ENCODE measurements at places on chromosomes 7 and 10. TPM values are rescaled to one million over a fixed set of nuclear protein-coding genes. Genes with fewer than 3 reads are reported as not detected.
A peak's percentile ranks its signal among the peaks of the same experiment; 100 is the strongest.

- no peak overlapping the region for H3K4me3 ChIP-seq
- H3K36me3 ChIP-seq = peaks cover 11% of the 10 kb centered on the region
- no peaks in the 10 kb centered on the region for H3K27me3 ChIP-seq
- H3K4me1 ChIP-seq = peaks cover 7% of the 10 kb centered on the region
- H3K27ac ChIP-seq = no peak overlapping the region
Measured at GRCh38 chr7:129688503-129689222, 77.1 kb downstream of the NRF1 start.

DNA sequence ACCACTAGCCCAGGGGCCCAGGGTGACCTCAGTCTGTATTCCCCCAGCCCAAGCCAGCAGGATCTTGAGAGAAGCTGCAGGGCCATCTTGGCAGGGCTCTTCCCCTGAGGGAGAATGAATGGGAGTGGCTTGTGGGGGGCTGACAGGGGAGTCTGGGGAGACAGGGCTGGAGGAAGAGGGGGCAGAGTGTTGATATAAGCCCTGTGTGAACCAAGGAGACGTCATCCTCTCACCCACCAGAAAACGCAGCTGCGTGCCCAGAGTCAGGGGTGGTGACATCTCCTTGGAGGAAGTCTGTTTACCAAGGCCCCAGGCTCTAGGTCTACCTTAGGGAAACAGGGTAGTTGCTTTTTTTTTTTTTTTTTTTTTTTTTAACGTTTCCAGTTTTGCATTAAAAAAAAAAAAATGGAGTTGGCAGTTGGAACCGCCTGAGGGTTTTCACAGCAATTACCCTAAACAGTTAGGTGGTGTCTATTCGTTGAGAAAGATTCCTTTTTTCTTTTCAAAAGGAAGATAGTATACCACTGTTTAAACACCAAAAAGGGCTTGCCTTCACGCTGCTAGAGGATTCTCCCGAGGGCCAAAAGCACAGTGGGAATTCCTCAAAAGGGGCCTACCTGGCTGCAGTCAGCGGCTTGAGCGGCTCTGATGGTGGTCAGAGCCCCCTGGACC lies 113.8 kb downstream of the PRPF18 start:
- no peak overlapping the region for H3K27ac ChIP-seq
- no peaks in the 10 kb centered on the region for H3K27me3 ChIP-seq
- no peak overlapping the region for H3K4me3 ChIP-seq
- peaks cover 28% of the 10 kb centered on the region for H3K36me3 ChIP-seq

Gene RAPGEF5
- total RNA-seq = 9.9 TPM

Gene CDK14
- total RNA-seq = 35.0 TPM

DNA sequence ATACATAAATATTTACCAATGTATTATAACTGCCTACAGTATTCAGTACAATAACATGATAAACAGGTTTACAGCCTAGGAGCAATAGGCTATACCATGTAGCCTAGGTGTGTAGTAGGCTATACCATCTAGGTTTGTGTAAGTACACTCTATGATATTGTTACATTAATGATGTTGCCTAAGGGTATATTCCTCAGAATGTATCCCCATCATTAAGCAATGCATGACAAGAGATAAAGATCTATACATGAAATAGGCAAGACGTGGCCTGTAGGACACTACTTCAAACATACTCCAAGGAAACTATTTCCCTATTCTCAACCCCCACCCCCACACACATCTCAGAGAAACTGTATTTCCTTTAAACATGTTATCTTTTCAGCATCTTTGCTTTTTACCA lies 15.3 kb upstream of the ADAM22 start:
- no peaks in the 10 kb centered on the region for H3K27me3 ChIP-seq
- H3K4me1 ChIP-seq = peaks cover 14% of the 10 kb centered on the region
- no peak for DNase-seq
- H3K27ac ChIP-seq = no peak overlapping the region
- no peak overlapping the region for H3K4me3 ChIP-seq

DNA sequence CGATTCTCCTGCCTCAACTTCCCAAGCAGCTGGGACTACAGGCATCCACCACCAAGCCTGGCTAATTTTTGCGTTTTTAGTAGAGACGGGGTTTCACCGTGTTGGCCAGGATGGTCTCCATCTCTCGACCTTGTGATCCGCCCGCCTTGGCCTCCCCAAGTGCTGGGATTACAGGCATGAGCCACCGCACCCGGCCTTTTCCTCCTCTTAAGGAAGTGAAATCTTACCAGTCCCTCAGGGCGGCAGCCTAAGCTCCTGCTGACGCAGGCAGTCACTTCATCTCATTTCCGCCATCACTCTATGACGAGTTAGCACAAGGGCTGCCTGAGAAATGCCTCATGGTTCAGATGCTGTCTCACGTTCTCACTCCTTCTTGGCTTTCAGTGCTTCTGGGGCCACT lies 246.0 kb upstream of the SHH start:
- H3K36me3 ChIP-seq = peaks cover 53% of the 10 kb centered on the region
- H3K4me1 ChIP-seq = no peaks in the 10 kb centered on the region
- DNase-seq = no peak
- H3K27me3 ChIP-seq = peaks cover 9% of the 10 kb centered on the region
- no peak overlapping the region for H3K27ac ChIP-seq
- H3K4me3 ChIP-seq = no peak overlapping the region

DNA sequence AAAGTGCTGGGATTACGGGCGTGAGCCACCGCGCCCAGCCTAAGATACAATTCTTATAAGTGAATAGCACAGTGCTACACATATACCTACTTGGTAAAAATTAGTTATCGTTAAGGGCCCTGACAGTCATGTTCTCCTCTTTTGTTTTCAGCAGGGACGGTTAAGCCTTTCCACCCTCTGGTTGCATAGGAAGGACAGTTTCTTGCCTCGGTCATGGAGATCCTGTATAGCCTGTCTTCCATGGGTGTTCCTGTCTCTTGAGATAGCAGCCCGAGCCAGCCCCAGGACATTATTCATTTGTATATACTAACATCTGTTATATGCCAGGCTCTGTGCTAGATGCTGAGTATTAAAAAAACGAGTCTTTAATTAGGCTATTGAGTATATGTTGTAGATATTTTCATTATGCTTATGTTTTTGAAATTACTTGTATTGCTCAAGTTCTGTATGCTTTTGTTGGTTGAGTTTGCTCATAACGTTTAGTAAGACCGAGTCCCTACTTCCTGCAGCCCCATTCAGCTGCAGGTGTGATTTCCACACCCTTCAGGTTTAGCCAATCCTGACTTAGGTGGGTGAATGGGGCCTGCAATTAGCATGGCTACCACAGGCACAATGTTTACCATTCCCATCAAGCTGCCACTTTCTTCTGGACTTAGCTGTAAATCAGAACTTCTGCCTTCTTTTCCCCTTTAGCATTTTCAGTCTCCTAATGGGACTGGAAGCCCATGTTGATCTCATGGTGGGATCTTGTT lies 24.8 kb downstream of the CCSER2 start:
- peaks cover 53% of the 10 kb centered on the region for H3K4me1 ChIP-seq
- no peak for DNase-seq
- H3K4me3 ChIP-seq = no peak overlapping the region
- peak overlapping the region; percentile 46 for H3K27ac ChIP-seq
- peaks cover 8% of the 10 kb centered on the region for H3K36me3 ChIP-seq

GRCh38 chr7:99392046-99392445 lies 16.4 kb downstream of the PDAP1 start:
- no peaks in the 10 kb centered on the region for H3K27me3 ChIP-seq
- no peak for DNase-seq
- H3K4me3 ChIP-seq = peak overlapping the region; percentile 77
- peaks cover 12% of the 10 kb centered on the region for H3K4me1 ChIP-seq

- DNase-seq = peak; percentile 69
- no peaks in the 10 kb centered on the region for H3K27me3 ChIP-seq
- no peak overlapping the region for H3K4me3 ChIP-seq
- H3K27ac ChIP-seq = no peak overlapping the region
- peaks cover 5% of the 10 kb centered on the region for H3K36me3 ChIP-seq
Measured at GRCh38 chr10:58588673-58589265, 76.1 kb downstream of the BICC1 start.

DNA sequence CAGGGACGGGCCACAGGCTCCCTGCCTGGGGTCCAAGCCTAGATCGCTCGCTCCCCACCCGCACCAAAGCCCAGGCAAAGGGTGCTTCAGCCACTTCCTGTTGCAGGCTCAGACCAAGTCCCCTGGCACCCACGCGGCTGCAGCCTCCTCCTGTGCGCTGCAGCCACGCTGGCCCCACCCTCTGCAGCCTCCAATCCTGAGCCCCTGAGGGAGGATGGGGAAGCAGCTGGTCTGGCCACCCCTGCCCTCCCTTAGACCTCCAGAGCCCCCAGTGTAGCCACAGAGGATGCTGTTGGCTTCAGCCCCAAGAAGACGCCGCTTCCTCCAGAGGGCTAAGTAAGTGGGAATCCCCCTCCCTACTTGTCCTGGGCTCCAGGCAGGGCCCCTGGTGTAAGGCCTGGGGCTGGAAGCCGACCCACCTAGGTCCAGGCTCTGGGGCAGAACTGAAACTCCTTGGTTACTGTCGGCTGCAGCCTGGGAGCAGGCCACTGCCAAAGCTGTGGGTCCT lies 9.4 kb downstream of the LIMK1 start:
- peaks cover 30% of the 10 kb centered on the region for H3K36me3 ChIP-seq
- no peaks in the 10 kb centered on the region for H3K27me3 ChIP-seq
- H3K27ac ChIP-seq = no peak overlapping the region
- H3K4me1 ChIP-seq = peaks cover 30% of the 10 kb centered on the region

- no peak overlapping the region for H3K4me3 ChIP-seq
- H3K4me1 ChIP-seq = no peaks in the 10 kb centered on the region
- no peak overlapping the region for H3K27ac ChIP-seq
- H3K36me3 ChIP-seq = no peaks in the 10 kb centered on the region
- no peak for DNase-seq
Measured at GRCh38 chr10:23384364-23384763, 39.8 kb upstream of the C10orf67 start.

DNA sequence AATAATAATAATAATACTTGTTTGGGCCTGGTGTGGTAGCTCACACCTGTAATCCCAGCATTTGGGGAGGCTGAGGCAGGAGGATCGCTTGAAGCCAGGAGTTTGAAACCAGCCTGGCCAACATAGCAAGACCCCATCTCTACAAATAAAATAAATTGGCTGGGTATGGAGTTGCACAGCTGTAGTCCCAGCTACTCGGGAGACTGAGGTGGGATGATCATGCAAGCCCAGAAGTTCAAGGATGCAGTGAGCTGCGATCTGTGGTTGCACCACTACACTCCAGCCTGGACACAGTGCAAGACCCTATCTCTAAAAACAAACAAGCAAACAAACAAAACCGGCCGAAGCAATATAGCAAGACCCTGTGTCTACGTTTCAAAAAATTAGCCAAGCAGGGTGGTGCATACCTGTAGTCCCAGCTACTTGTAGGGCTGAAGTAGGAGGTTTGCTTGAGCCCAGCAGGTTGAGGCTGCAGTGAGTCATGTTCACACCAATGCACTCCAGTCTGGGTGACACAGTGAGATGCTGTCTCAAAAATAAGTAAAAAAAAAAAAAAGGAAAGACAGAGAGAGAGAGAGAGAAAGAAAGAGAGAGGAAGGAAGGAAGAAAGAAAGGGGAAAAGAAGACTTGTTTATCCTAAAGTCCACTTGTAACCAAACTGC lies 85.6 kb upstream of the KDM7A start:
- H3K27me3 ChIP-seq = no peaks in the 10 kb centered on the region
- no peak for DNase-seq
- no peaks in the 10 kb centered on the region for H3K4me1 ChIP-seq
- no peak overlapping the region for H3K27ac ChIP-seq

- peak overlapping the region; percentile 30 for H3K4me3 ChIP-seq
- peak; percentile 77 for DNase-seq
- no peaks in the 10 kb centered on the region for H3K36me3 ChIP-seq
- peak overlapping the region; percentile 98 for H3K27ac ChIP-seq
Measured at GRCh38 chr7:434891-435629, 84.6 kb downstream of the PDGFA start.

GRCh38 chr7:55060636-55061022 lies 41.8 kb downstream of the EGFR start:
- H3K27ac ChIP-seq = no peak overlapping the region
- DNase-seq = no peak
- H3K27me3 ChIP-seq = no peaks in the 10 kb centered on the region
- H3K36me3 ChIP-seq = no peaks in the 10 kb centered on the region
- H3K4me3 ChIP-seq = no peak overlapping the region
- H3K4me1 ChIP-seq = peaks cover 5% of the 10 kb centered on the region

Gene UTF1
- 140 TPM for total RNA-seq

- no peak overlapping the region for H3K4me3 ChIP-seq
- no peaks in the 10 kb centered on the region for H3K27me3 ChIP-seq
- DNase-seq = no peak
- H3K27ac ChIP-seq = 0 out of 2 replicates have a peak overlapping the region, but pooled peaks have one; percentile 32
Measured at GRCh38 chr7:92740700-92741126, 95.7 kb downstream of the CDK6 start.
